ENCODE measurements at places on chromosomes 7 and 10.

DNA sequence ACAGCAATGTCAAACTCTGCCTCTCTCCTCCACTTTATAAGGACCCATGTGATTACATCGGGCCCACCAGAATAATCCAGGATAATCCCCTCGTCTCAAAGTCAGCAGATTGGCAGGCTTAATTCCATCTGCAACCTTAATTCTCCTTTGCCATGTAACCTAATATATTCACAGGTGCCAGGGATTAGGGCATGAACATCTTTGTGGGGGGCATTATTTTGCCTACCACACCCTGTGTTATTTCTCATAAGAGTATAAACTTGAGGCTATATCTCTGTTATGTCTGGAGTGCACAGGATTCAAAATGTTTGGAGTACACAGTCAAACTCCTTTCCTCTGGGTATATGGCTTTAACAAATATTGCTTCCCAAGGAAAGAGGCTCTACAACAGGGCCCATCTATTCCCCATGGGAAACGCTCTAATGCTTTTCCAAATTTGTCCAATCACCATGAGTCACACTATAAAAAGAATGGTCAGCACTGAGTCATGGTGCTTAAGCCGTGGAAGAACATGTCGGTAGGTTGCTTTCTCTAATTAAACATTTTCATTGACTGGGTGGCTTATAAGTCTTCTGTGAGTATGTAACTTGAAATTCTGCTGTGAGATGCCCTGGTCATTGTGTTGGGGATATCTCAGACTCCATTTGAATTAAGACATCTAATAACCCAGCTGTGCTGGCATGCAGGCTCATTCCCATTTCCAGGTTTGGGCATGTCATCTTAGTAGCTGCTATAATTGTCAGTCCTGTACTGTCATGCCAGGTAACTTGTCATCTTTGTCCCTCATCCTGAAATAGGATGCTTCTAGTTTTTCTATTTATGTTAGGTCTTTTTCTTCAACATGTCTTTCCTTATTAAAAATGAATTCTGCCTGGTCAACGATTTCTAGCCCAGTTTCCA lies 11.5 kb upstream of the AKR1B10 start:
- DNase-seq = no peak

GRCh38 chr10:82319074-82319473 lies 444.1 kb downstream of the NRG3 start:
- DNase-seq = no peak

- no peak for DNase-seq
Measured at GRCh38 chr10:52940921-52941320, 168.3 kb upstream of the MBL2 start.

DNA sequence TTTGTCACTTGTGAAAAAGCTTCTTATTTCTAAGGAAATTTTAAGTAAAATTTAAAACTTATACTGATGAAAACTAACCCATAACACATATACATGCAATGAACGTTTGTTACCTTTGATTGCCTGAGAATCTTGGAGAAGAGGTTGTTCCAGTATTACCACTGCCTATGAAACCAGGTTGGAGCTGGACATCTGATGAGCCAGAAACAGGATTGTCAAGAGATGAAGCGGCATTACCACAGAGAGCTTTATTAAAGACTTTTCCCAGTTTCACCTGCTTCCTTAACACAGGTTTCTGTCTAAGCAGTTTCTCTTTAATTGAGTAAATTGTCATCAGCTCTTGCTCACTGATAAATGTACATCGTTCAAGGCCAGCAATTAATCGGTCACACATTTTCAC lies 9.0 kb upstream of the KIF20B start:
- DNase-seq = no peak

- DNase-seq = no peak
Measured at GRCh38 chr7:13603661-13604060, 385.8 kb downstream of the ETV1 start.

DNA sequence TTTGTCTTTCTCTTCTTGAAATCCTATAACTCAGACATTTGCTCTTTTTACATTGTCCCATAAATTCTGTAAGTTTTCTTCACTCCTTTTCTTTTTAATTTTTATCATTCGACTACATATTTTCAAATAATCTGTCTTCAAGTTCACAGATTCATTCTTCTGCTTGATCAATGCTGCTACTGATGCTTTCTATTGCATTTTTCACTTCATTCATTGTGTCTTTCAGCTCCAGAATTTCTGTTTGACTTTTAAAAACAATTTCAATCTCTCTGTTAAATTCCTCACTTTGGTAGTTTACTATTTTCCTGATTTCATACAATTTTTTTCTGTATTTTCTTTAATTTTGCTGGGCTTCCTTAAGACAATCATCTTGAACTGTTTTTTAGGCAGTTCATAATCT lies 230.4 kb downstream of the HPSE2 start:
- DNase-seq = no peak

GRCh38 chr7:106100863-106101629 lies 11.1 kb downstream of the SYPL1 start:
- no peak for DNase-seq

DNA sequence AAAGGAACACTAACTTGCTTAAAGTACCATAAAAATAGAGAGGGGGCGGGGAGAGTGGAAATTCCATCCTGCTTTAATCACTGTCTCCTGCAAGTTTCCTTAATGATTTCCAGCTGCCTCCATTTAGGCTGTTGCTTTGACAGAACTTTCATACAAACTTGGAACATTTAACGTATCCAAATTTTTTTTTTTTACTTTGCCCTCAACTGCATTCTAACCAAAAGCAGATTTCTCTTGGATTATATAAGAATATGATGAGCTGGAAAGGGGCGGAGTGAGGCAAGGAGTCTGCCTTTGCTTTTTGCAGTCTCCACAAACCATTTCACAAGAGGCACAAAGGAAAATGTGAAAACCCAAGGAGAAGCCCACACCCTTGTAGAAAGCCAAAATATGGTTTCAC lies 46.6 kb upstream of the COL1A2 start:
- no peak for DNase-seq

- no peak for DNase-seq
Measured at GRCh38 chr7:79091661-79092060, 361.8 kb downstream of the MAGI2 start.

DNA sequence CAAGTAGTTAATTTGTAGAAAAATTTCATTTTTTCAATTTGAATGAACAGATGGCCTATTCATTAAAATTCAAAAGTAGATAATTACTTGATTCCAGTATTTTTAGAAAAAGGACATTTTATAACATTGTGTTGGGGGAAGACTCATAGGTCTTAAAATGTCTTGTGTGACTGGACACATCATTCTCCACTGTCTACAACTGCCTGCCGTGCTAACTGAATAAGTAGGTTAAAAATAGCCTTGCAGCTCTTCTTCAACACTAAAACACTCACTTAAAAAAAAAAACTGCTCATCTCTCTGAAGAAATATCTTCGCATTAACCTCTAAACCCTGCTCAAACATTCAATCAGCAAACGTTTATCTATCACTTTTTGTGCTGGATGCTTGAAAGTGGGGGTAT lies 253.8 kb downstream of the CSTF2T start:
- no peak for DNase-seq

DNA sequence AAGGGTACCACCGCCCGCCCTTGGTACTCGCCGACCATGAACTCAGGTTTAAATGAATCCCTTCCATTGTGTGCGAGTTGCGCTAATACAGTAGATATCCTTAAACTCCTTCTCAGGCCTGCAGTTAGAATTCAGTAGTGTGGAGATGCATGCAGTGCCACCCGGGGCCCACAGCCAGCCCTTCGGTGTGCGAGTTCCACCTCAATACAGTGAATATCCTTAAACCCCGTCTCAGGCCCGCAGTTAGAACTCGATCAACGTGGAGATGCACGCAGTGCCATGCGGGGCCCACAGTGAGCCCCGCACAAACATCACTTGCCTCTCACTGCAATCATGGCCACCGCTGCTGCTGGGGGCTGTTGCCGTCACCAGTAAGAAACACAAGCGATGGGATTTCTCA lies 261.9 kb downstream of the MAD1L1 start:
- DNase-seq = no peak

GRCh38 chr7:122413339-122413738 lies 108.8 kb upstream of the FEZF1 start:
- no peak for DNase-seq

GRCh38 chr7:102319671-102320070 lies 33.0 kb downstream of the SH2B2 start:
- DNase-seq = no peak

DNA sequence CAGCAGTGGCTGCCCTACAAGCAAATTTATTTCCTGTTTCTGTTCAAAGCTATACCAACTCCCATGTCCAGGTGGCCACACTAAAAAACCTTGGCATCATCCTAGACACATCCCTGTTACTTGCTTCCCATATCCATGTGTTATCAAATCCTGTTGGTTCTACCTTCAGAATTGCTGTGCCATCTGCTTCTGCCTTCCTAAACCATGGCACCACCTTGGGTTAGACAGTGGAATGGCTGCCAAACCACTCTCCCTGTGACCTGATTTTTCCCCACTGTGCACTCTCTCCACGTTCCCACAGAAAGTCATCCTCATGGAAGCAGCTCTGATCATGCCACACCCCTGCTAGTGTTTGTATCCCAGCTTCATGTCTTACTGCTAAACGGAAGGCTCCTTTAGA lies 697.6 kb upstream of the GALNT17 start:
- no peak for DNase-seq

- no peak for DNase-seq
Measured at GRCh38 chr10:81215498-81215897, 659.5 kb upstream of the NRG3 start.

DNA sequence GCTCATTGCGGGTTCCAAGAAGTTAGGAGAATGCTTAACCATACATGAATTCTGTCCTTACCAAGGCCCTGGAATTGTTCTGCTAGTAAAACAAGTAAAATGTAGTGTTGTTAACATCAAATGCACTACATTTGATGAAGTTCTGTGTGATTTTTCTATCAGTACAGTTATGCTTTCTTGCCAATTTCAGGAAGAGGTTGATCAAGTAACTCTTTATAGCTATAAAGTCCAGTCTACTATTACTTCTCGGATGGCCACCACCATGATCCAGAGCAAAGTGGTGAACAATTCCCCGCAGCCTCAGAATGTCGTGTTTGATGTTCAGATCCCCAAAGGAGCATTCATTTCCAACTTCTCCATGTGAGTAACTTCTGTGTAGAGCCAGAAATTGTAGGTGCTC lies 5.7 kb downstream of the ITIH2 start:
- no peak for DNase-seq

DNA sequence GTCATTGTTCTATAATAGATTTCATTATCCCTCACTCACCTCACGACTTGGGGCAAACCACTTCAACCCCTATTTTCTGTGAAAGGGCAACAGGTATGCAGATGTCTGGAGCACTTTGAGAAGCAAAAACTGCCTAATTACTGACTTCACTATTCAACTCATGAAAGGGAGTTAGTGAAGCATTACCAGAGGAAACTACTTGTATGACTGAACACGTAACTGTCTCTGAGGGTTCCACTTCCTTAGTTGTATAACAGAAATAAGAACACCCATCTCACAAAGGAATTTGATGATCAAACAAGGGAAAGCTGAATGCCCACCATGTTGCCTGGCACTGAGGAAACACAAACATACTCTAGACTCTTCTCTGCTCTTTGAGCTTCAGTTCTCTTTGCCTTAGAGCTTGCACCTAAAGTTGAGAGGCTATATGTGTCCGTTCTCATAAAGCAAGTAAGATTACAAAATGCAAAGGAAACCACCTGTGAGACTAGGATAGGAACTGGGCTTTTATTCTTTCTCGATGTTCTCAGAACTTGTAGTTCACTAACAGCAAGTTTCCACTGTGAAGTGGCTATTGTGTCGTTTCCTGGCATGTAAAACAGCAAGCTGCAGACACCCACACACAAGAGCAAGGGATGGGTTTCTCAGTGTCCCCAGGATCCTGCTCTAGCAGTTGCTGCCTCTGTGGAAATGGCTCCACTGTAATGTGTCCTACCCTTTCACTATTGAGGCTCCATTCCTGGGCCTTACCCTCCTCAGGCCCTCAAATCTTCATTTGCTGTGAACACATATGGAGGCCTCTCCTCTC lies 2.6 kb downstream of the TMEM243 start:
- DNase-seq = peak; percentile 54

DNA sequence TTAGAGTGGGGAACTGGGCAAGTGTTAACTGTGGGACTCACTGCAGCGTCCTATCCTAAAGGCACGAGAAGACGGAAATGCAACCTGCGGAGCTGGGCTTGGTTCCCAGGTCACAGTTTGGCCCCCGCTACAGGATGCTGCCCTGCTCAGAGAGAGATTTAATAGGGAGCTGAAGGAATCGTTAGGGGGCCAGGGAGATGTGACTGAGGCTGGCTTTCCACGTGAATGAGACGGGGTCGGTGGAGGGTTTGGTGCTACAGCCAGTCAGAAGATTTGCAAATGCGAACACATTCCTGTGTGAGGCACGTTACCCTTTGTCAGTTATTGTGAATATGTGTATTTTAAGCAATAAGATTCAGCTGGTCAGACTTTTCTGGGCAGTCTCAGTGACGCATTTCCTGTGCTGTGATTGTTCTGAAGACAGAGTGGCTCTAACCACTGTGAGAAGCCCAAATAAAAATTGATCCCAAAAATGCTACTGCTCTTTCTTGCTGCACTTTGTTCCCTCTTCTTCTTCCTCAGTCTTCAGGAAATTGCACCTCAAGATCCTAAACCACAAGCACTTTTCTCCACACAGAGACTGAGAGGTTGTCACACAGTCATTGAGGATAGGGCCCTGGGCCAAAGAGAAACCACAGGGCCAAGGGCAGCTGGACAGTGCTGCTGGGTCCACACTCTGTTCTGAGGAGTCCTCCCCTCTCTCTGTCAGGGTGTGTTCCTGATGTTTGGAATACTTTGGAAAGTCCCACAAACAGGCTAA lies 21.2 kb downstream of the CYP17A1 start:
- DNase-seq = no peak

DNA sequence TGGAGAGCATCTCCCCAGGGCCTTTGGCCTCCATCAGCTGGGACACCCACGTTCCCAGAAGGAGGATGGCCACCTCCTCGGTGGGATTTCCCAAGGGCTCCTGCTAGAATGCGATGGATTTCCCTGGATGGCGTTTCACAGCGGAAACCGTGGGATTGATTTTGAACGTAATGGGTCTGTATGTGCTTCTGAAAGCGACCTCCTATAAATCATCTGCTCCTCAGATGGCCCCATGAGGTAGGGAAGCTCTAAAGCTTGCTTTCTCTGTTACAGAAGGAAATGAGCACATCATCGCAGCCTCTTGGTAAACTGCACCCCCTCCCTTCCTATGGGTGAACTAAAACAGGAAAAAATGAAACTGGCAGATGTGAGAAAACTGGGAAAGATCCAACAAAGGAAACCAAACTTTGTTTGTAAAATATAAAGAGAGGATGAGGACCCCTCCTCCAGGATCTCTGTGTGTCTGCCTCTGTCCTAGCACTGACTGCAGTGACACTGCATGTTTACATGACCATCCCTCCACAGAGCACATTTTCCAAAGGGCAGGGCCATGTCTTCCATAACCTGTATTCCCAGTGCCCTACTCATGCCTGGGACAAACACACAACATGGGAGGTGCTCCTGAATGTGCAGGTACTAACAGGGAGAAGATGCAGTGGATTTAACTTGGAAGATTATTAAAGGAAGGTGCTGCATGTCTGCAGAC lies 57.6 kb downstream of the LYZL1 start:
- DNase-seq = no peak

- DNase-seq = no peak
Measured at GRCh38 chr10:103620891-103621782, 127.6 kb downstream of the NEURL1 start.

Data from stimulated activated CD4-positive, alpha-beta T cell treated with anti-CD3 and anti-CD28 coated beads, Interleukin-1b, Interleukin-23, amount 100 ng/mL, for 48 hours (primary cell).